Right lung (tissue), 10 donors: ENCODE measurements at places on chromosomes 16 and 17.
A peak's percentile ranks its signal among the peaks of the same experiment; 100 is the strongest.

DNA sequence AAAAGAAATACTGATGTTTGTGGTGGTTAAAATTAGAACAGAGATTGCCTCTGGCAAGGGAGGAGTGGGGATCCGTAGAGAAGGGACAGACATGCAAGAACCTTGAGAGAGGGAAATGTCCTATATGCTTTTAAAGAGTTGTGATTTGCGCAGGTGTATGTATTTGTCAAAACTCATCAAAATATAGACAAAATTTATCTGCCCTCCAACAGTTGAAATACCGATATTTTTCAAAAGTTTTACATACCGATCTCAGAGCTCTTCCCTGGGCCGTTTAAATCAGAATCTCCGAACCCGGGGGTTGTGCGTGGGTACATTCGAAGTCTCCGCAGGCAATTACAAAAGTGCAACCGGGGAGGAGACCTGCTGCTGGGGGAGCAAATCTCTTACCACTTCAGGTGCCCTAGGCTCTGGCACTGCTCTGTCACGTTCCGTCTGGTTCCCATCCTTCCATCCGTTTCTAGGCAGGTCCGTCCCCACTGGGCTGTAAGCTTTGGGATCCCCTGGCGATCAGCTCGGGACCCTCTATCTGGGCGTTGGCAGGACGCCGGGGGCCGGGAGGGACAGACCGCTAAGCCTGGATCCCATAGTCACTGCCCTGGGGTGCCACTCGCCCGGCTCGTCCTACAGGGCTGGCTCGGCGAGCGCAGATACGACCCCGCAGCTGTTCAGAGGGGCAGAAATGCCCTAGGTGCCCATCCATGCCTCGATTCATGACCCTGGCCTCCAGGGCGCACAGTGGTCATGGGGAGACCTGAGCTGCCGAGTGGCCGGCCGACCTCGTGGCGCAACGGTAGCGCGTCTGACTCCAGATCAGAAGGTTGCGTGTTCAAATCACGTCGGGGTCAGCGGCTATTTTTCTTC, 4.2 kb downstream of the BORCS6 start:
- DNase-seq, result peak; percentile 88

DNA sequence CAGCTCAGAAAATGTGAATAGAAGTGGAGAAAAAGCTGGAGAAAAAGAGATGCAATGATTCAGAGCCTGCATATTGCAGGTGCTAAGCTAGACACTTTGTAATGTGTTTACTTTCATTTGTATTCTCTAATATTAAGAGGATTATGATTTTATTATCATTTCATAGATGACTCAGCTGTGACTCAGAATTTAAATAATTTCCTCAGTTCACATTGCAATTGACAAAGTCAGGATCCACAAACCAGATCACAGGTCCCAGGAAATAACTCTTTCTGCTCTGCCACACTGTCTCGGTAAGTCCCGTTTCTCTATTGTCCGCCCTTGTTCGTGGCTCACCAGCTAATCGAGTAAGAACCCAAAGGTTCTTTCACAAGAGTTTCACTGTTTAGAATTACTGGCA, 235.4 kb upstream of the MON1B start:
- no peak for DNase-seq

DNA sequence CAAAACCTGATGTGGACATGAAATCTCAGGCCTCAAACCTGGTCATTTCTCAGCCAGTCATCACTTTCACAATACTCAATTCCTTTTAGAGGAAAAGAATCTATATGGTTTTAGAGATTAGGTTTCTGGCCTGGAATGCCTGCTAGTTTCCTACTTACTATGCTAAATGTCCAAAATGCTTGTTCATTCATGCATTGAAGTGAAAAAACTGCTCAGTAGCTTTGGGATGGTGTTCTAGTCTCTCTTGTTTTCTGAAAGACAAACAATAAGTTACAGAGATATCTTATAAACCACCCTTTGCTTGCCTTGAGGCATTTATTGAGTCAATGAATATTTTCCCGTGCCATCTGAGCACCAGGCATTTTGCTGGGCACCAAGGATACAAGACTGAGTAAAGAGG, 1146.5 kb upstream of the GOT2 start:
- no peak for DNase-seq

DNA sequence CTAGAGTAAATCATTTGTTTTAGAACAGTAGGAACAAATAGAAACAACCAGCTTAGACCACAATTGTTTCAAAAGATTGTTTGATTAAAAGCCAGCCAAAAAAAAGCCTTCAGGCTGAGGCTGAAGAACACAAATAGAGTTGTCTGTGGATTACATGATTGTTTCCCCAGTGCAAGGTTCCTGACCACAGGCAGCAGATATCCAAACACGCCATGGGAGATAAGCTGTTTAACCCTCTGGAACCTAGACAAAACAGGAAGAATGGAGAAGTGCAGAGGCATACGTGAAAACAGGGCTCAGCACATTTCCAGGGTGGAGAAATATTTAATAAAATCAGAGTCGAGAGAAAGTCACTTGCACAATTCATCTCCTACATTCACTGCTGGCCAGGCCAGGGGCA, 21.0 kb downstream of the ATPAF2 start:
- DNase-seq, result no peak

- DNase-seq, result peak; percentile 70
These were observed 238.8 kb upstream of the CDH5 start for GRCh38 chr16:66127459-66128370.

GRCh38 chr16:29009050-29009837, 24.4 kb downstream of the LAT start:
- no peak for DNase-seq

- no peak for DNase-seq
These were observed 63.3 kb downstream of the PECAM1 start for GRCh38 chr17:64327201-64327930.

GRCh38 chr17:62966426-62967204, 580 bp downstream of the TANC2 start:
- DNase-seq, result no peak

GRCh38 chr16:88061346-88062110, 110.3 kb downstream of the BANP start:
- DNase-seq, result no peak

DNA sequence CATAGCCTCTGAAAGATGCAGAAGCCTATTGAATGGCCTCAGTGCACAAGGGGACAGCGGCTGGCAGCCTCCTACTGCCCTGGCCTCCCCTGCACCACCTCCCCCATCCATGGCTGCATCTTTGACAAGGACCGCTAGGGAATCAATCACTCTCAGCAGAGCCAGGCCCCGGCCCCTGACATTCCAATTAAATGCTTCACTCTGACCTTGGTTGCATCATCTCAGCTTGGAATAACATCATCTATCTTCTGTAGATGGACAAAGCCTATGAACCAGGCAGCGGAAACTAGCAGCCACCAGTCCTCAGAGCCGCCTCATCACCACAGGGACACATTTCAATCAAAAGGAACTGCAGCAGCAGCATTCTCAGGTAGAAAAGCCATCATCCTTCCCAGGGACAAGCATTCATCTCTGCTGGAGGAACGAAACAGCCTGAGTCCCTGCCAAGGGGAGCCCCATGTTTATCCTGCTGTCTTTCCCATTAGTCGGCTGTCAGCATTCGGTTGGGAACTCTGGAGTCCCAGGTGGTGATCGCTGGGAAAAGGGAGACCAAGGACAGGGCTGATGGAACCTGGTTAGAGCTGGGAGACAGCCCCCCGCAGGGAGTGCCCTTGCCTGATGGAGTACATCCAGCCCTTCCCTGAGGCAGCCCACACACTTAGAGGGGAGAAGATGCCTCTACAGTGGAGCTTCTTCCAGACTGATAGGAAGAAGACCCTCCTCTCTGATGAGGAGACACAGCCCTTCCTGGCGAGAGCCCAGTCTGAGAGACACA, 11.5 kb upstream of the TMEM132E start:
- DNase-seq, result no peak
